ENCODE measurements at places on chromosomes 2 and 18.

- DNase-seq = no peak
Measured at GRCh38 chr2:26648516-26648915, 7.3 kb upstream of the CIB4 start.

DNA sequence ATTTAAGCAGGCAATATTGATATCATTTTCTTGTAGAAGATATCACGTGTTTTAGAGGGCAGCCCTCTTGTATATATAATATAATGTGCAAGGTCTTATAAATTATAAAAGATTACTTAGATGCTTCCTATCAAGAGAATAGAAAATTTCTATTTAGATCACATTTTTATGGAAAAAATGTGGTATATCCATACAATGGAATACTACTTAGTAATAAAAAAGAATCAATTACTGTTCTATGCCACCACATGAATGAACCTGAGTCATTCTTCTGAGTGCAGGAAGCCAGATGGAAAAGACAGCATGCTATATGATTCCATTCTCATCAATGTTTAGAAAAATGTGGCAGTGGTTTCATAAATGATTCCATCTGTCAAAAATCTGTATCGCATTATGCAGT is 23.6 kb downstream of the CYP27C1 start:
- DNase-seq = no peak

DNA sequence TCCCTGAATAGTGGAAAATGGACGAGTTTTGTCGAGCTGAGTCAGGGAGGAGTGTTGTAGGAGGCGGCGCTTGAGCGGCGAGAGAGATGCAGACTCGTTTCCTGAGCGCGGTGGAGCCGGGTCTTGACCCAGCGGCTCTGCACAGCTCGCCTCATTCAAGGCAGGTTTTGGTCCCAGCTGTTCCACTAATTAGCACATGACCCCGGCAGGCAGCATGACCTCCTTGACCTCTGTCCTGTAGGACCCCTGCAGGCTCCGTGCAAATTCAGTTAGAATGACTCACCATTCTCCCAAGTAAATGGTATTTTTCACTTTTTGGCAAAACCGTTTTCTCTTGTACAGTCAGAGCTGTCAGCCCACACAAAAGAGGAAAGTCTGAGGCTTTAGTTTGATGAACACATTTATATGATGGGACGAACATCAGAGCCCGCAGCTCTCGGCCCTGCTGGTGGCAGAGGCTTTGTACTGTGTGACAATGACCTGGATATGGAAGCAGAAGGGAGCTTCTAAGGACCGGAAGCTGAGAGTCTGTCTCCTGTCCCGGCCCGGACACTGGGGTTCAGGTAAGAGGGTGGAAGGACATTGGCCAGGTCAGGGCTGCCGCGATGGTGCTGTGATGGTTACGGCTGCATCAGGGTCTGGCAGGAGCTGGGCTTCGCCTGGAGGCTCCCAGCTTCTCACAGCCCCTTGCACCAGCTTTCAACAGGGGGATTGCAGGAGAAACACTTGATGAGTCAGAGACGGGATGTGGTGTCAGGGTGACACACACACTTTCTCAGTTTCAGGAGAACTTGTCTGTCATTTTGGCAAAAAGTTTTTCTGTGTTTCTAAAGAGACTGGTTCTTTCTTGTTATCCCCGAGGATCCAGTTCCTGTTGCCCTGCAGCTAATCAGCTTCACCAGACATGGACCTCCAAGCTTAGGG is 29.9 kb upstream of the ALKAL2 start:
- no peak for DNase-seq

GRCh38 chr2:216279459-216279858 is 92.8 kb downstream of the MARCHF4 start:
- DNase-seq = no peak

DNA sequence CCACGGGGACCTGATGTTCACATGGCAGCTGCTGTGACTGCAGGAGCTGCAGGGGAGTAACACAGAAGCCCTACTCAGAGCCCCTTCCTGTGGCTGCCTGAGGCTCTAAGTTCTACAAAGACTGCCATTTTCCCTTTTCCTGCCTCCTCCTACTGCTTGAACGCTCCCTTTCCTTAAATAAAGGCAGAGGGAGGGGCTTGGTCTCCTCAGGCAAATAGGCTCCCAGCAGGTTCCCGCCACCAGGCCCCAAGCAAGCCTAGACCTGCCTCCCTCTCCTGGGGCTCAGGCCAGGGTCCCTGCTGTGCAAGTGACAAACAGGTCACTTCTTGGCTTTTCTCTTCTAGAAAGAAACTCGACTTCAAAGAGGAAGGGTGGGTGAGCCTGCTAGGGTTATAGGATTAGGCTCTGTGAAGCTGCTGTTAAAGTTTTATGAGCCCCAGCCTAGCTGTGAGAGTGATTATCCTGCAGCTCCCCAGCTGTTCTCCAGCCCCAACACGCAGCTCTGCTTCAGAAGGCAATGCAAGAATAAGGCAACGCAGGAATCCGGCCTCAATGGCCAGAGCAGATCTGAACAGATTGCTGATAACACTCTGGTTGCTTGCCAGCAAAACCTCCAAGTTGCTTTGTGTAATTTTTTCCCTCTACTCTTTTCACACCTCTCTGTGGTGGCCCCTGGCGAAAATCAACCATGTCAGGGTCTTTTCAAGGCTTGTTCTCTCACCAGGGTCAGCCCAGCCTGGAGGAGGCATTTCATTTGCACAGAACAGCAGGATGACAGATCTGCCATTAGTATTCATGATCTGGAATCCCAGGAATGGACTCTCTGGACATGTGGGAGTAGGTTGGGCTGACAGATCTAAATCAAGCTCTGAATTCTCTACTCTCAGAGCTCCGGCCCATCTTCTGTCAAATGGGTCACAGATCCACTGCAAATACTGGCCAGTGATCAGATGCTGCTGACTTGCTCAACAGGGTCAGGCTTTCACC is 71.3 kb downstream of the MRO start:
- no peak for DNase-seq

DNA sequence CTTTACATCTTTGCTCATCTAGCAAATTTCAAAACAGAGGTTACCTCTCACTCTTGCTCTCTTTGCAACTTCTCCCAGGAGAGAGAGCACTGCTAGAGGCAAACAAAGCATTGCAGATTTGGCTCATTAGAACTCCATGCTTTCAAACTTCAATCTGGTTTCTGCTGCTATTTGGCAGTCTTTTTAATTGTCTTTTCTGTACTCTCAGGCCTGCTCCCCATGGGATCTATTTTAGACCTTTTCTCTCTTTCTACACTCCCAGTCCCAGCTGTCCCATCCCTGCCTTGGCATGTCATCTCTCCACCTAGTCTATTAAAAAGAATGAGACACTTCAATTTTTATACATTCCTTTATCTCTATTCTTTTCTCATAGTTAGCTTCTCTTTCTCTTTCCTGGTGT is 15.2 kb downstream of the KCNJ3 start:
- no peak for DNase-seq

GRCh38 chr2:223418131-223418530 is 184.0 kb downstream of the SCG2 start:
- DNase-seq = no peak

DNA sequence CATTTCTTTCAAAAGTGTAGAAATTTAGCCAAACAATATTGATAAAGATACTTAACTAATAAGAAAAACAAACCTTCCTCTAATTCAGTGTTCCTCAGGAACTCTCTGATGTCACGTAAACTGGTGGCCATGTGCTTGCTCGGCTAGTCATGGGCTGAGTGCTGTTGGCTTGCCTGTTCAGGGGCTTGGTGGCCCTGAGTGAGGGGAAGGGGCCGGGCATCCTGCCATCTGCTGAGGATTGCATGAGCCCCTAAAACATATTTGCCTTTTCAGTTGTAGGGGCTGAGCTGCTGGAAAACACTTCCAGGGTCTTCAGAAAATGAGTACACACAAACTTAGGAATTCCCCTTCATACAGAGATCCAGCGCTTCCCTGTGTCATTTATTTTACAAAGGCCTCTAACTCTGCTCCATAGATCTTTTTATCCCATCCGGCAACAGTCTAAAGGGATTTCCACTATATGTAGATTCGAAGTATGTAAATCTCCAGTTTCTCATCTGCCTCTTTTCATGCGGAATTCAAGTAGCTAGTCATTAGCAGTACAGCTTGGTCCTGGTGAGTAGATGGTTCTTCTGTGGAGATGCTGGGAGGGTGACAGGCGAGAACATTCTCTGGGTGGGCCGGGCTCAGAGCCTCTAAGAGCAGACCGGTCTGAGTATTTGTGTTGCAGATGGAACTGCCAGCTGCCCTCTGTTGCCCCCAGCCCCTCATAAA is 20.1 kb upstream of the NFATC1 start:
- no peak for DNase-seq

GRCh38 chr2:241505781-241506201 is 2.6 kb downstream of the STK25 start:
- DNase-seq = no peak

GRCh38 chr2:6081955-6082624 is 389.9 kb downstream of the SOX11 start:
- no peak for DNase-seq

GRCh38 chr2:2839393-2839781 is 508.3 kb upstream of the MYT1L start:
- no peak for DNase-seq

GRCh38 chr2:60742419-60742818 is 13.6 kb upstream of the PAPOLG start:
- DNase-seq = no peak

GRCh38 chr2:232365621-232366321 is 12.8 kb upstream of the ALPP start:
- DNase-seq = peak; percentile 29

DNA sequence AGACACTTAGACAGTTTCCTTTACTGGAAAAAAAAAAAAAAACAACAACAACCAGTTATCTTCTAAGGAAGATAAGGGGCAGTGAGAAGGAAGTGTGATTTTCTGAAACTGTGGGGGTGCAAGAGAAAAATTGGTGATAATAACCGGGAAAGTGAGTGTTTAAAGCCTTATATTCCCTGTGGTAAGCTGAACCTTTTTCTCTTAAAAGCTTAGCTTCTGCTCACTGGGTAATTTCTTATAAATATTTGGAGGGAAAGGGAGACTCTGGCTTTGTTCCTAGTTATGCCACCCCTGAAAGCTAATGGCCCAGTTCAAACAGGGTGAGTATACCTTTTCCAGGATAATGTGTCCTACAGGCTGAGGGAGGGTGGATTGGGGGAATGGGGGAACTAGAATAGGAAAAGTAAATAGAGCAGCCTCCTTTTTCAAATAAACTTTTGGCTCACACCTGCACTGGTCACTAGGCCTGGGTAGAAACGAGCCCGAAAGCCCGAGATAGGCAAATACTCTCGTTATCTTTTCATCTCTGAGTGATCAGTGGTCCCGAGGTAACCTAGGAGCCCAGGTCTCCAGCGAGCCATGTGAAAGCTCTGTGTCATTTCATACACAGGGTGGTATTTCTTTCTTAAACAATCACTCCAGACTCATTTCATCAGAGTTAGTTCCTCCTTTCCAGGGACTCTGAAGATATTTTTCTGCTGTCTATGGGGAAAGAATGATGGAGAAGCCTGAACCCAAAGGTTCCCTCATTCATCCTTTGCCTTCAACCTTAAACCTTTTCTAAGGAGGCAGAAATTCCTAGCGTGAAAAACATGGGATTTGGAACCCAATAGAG is 15.5 kb upstream of the SRBD1 start:
- no peak for DNase-seq

GRCh38 chr2:78978340-78978739 is 47.2 kb upstream of the REG3G start:
- DNase-seq = no peak

- no peak for DNase-seq
Measured at GRCh38 chr2:227057060-227057459, 106.9 kb downstream of the COL4A4 start.

GRCh38 chr18:45997700-45998151 is 30.6 kb upstream of the EPG5 start:
- DNase-seq = no peak

- peak; percentile 23 for DNase-seq
Measured at GRCh38 chr2:43877782-43878464, 39.2 kb downstream of the ABCG8 start.

- DNase-seq = no peak
Measured at GRCh38 chr2:110772383-110772755, 40.0 kb downstream of the ACOXL start.

GRCh38 chr2:238939521-238940403 is 91.9 kb downstream of the TWIST2 start:
- DNase-seq = no peak

- DNase-seq = no peak
Measured at GRCh38 chr2:165082479-165082878, 121.4 kb downstream of the SCN3A start.

All from HCT116 (cell line).